ENCODE measurements at places on chromosomes 2 and 18. TPM values are rescaled to one million over a fixed set of nuclear protein-coding genes. Genes with fewer than 3 reads are reported as not detected.

The GPD2 gene
- 52.5 TPM for total RNA-seq

The REEP1 gene
- total RNA-seq = 0.09 TPM

The CCDC178 gene
- not detected for total RNA-seq

The DAPL1 gene
- total RNA-seq = not detected

The CYB5A gene
- total RNA-seq = 78.9 TPM

The TTC39C gene
- total RNA-seq = 21.3 TPM

The TRABD2A gene
- 13.5 TPM for total RNA-seq

The IL36RN gene
- not detected for total RNA-seq

The ACADL gene
- total RNA-seq = not detected

The CPO gene
- total RNA-seq = not detected

Measured in HFFc6 (cell line).